ENCODE measurements at places on chromosomes 1 and 21. TPM values are rescaled to one million over a fixed set of nuclear protein-coding genes. Genes with fewer than 3 reads are reported as not detected.

Gene FCRLB
- 11.1 TPM for polyA plus RNA-seq

Gene KPRP
- not detected for polyA plus RNA-seq

Gene NPHS2
- not detected for polyA plus RNA-seq

Gene KCNH1
- 0.14 TPM for polyA plus RNA-seq

Gene CELA3A
- polyA plus RNA-seq: not detected

Data from IgD-negative memory B cell (primary cell).